ENCODE measurements at places on chromosomes 1 and 21. TPM values are rescaled to one million over a fixed set of nuclear protein-coding genes. Genes with fewer than 3 reads are reported as not detected.
A peak's percentile ranks its signal among the peaks of the same experiment; 100 is the strongest.

GRCh38 chr21:43034101-43034500 is 41.5 kb downstream of the CBS start:
- no peak for DNase-seq
- H3K4me3 ChIP-seq: no peak overlapping the region
- no peaks in the 10 kb centered on the region for H3K4me1 ChIP-seq
- H3K36me3 ChIP-seq: peaks cover 14% of the 10 kb centered on the region
- no peak overlapping the region for H3K27ac ChIP-seq
- H3K27me3 ChIP-seq: no peaks in the 10 kb centered on the region

DNA sequence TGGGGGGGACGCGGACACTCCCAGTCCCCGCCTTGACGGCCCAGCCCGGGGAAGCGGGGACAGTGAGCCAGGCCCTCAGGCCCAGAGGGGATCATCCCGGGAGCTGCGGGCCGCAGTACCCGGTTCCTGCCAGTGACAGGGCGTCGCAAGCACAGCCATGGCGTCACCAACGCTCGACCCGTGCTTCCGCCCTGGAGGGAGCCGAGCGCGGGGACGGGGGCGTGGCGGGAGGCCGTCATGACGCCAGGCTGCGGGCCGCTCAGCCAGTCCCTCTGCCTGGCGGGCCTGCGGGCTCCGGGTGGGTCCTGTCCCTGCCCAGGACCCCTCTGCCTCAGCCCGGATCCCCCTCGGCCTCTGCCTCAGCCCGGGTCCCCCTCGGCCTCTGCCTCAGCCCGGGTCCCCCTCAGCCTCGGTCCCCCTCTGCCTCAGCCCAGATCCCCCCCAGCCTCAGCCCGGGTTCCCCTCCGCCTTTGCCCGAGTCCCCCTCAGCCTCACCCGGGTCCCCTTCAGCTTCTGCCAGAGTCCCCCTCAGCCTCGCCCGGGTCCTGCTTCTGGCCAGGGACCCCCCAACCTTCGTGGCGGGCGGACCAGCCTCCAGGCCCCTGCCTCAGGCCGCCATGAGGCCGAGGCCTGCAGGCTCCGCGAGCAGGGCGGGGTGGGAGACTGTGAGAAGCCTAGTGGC is 2.3 kb upstream of the SLC2A5 start:
- H3K27ac ChIP-seq: no peak overlapping the region
- H3K36me3 ChIP-seq: no peaks in the 10 kb centered on the region
- H3K4me3 ChIP-seq: no peak overlapping the region
- no peak for DNase-seq

GRCh38 chr1:235866205-235866912 is at the start of gene LYST:
Gene LYST, minus strand, starts transcription at chr1:235866906. Its CDS starts 36,489 bp downstream, at chr1:235830417.
- no peaks in the 10 kb centered on the region for H3K27me3 ChIP-seq
- DNase-seq: peak; percentile 71
- peak within 1 kb of the TSS; percentile 94 for H3K27ac ChIP-seq

Gene SPATA1
- total RNA-seq: 4.0 TPM

- peaks cover 18% of the 10 kb centered on the region for H3K4me1 ChIP-seq
- no peak overlapping the region for H3K4me3 ChIP-seq
- no peaks in the 10 kb centered on the region for H3K27me3 ChIP-seq
- no peak overlapping the region for H3K27ac ChIP-seq
Observed at GRCh38 chr1:116942344-116942743, 32.6 kb downstream of the PTGFRN start.

- H3K27me3 ChIP-seq: no peaks in the 10 kb centered on the region
- no peaks in the 10 kb centered on the region for H3K36me3 ChIP-seq
- H3K4me3 ChIP-seq: no peak overlapping the region
- no peak for DNase-seq
Observed at GRCh38 chr21:38054334-38054733, 138.1 kb upstream of the KCNJ6 start.

Gene OR2L3
- not detected for total RNA-seq

Data from activated CD4-positive, alpha-beta memory T cell treated with anti-CD3 and anti-CD28 coated beads, Interleukin-2, amount 10 ng/mL, durations not matched to agents 7 days and 5 days (primary cell).